ENCODE measurements at places on chromosomes 6 and 20.

- no peak for DNase-seq
These were observed 106.3 kb downstream of the PREX1 start for GRCh38 chr20:48721324-48722001.

- DNase-seq = no peak
These were observed 625.9 kb upstream of the FLRT3 start for GRCh38 chr20:14963262-14963663.

- DNase-seq = no peak
These were observed 771 bp upstream of the SNAI1 start for GRCh38 chr20:49982072-49982345.

DNA sequence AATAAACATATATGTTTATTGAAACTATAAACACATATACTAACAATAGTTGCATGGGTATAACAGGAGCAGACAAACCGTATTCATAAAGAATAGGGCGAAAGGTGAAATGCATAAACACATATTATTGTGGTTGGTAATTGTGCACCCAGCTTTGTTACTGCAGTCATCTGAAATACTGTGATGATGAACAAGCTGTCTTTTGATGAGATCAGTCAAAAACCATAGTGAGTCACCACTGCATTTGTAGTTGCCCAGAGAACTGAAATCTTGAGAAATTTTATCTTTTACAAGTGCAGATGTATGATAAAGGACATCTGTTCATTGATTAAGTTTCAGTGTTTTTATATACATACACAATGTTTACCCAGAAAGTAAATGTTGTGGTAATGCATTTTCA lies 133.7 kb downstream of the MYO6 start:
- no peak for DNase-seq

- DNase-seq = no peak
These were observed 78.3 kb upstream of the SRSF6 start for GRCh38 chr20:43379239-43379917.

DNA sequence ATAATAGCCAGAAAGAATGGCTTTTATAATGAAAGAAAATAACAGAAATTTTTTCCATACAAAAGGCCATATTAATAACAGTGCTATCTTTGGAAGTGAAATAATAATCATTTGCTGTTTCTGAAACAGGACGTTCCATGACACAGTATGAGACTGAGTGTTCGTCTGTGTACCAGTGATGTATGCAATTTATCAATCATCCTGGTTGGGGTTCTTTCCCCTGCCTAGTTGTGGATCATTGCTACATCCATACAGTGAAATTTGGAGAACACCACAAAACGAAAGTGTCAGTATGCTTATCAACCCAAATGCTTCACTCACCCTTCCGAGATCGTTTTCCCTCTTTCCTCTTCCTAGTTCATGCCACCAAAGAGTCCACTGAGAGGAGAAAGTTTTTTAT lies 151.4 kb upstream of the PRDM1 start:
- DNase-seq = no peak

GRCh38 chr6:2229039-2229438 lies 16.4 kb downstream of the GMDS start:
- DNase-seq = no peak

DNA sequence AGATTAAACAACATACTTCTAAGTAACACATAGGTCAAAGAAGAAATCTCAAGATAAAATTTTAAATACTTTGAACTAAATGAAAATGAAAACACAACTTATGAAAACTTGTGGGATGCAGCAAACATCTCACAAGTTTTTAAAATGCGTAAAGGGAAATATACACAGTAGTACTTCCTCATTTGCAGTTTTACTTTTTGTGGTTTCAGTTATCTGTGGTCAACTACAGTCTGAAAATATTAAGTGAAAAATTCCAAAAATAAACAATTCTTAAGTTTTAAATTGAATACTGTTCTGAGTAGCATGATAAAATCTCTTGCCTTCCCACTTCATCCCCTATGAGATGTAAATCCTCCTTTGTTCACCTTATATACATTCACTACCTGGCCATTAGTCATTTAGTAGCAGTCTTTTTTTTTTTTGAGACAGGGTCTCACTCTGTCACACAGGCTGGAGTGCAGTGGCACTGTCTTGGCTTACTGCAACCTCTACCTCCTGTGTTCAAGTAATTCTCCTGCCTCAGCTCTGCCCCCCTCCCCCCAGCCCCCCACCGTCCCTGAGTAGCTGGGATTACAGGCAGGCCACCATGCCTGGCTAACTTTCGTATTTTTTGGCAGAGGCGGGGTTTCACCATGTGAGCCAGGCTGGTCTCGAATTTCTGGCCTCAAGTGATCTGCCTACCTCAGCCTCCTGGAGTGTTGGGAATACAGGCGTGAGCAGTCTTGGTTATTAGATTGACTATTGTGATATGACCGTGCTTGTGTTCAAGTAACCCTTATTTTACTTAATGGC lies 154.6 kb upstream of the AHI1 start:
- DNase-seq = no peak
